Stomach (tissue), 19 donors: ENCODE measurements at places on chromosomes 4 and X. TPM values are rescaled to one million over a fixed set of nuclear protein-coding genes. Genes with fewer than 3 reads are reported as not detected.
A peak's percentile ranks its signal among the peaks of the same experiment; 100 is the strongest.

DNA sequence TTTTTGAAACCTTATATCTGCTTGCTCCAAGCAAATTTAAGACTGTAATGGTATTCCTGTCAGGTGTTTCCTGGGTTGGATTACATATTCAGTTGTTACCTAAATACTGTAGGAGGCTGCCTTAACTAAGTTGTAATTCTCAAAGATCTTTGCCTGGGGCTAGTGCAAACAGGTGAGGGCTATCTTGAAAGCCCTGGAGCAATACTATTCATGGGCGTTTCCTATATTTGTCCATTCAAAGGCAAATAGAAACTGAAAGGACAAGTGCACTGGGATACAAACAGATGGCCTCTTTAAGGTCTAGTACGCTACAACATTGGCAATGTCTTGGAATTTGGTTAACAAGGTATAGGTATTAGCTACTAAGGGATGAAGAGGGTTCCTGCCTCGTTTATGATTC, 84.1 kb upstream of the CT45A1 start:
- peak; percentile 3 for DNase-seq

Gene SNCA
- 152 TPM for total RNA-seq

DNA sequence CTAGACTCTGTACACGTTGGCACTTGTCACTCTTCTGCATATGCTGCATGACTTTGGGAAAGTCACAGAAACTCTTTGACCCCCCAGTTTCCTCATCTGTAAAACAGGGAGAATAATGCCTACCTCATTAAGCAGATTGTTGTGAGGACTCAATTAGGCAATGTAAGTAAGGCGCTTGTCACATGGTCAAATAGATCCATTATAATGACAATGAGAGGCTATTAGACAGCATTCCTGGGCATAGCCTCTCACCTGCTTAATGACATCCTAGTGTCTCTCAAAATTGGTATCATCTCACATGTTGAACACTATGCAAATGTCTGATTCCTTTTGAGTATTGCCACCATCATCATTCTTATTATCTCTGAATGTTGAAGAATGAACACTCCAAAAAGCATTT, 172.6 kb upstream of the JADE1 start:
- no peak for DNase-seq

- DNase-seq, result peak; percentile 84
Observed at GRCh38 chrX:16436348-16437188, 213.4 kb upstream of the S100G start.

- peak; percentile 41 for DNase-seq
Observed at GRCh38 chr4:157389741-157390140, 169.2 kb downstream of the GRIA2 start.

DNA sequence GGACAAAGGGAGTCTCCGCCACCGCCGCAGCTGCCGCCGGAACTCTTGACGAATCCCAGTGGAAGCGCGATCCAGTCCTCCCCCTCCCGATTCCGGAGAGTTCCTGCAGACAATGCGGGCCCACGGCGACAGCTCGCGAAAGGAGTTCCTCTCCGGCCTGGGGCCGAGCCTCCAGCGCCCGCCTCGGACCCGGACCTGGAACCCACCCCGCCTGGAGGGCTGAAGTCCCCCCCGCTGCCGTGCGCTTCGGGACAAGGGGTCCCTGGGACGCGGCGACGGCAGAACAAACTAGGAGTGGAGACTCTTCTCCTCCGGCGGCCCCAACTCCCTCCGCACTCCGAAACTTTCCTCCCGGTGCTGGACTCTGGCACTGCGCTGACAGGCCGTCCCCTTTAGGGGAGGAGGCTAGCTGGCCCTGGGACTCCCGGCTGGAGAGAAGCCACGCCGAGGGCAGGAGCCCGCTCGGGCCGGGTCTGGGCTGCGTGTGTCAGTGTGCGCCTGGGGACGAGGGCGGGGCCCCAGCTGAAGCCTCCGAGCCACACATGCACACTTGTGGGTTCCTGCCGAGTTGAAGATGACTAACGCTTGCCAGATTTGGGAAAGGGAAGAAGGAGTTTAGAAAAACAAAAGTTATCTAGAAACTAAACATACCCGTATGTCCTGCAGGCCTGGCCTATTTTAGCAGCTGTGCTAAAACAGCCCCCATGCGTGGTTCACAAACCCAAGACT, at the start of gene ANTXR2:
Gene ANTXR2, minus strand, starts transcription at position 486 of the 729 bp plus-strand sequence. CDS start 669 bp downstream, outside the sequence.
- peak; percentile 85 for DNase-seq

- no peak for DNase-seq
Observed at GRCh38 chr4:121449416-121449815, 68.6 kb upstream of the QRFPR start.

DNA sequence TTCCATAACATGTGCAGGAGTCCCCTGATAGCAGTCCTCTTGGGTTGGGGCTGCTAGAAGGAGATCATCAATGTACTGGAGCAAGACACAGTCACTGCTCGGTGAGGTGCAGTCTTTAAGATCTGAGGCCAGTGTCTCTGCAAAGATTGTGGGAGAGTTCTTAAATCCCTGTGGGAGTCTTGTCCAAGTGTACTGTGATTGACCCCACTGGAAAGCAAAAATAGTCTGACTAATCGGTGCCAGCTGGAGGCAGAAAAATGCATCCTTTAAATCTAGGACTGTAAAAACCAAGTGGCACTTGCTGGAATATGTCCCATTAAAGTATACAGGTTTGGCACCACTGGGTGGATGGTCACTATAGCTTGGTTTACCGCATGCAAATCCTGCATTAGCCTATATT, 31.1 kb downstream of the SULT1E1 start:
- DNase-seq, result no peak

- DNase-seq, result no peak
Observed at GRCh38 chrX:37813570-37813969, 33.7 kb downstream of the CYBB start.

Gene DAPP1
- total RNA-seq, result 72.4 TPM

- DNase-seq, result peak; percentile 72
Observed at GRCh38 chr4:102778720-102779119, 18.0 kb upstream of the MANBA start.

DNA sequence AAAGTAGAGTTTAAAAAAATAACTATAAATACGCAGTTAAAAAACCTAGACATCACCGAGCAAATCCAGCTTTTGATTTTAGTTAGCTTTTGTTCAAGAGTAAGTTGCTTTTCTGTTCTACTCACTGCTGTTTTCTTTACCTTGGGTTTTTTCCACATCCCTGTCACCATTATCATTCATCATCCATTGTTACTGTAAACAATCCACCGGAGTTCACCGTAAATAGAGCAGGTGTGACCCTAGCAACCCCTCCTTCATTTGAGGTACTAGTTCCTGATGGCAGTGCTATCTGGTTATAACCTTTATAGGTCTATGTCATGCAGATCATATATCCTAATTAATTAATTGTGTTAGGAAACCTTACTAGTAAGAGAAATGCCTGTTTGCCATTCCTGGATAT, 43.0 kb upstream of the TEX13D start:
- no peak for DNase-seq

DNA sequence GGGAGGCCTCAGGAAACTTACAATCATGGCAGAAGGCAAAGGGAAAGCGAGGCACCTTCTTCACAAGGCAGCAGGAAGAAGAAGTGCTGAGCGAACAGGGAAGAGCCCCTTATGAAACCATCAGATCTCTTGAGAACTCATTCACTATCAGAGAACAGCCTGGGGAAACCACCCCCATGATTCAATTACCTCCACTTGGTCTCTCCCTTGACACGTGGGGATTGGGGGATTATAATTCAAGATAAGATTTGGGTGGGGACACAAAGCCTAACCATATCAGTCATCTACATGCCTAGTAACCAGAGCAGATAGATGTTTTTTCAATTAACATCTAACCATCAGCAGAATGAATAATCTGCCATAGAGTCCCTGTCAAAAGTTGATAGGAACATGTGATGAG, 30.4 kb downstream of the FAM13A start:
- no peak for DNase-seq

DNA sequence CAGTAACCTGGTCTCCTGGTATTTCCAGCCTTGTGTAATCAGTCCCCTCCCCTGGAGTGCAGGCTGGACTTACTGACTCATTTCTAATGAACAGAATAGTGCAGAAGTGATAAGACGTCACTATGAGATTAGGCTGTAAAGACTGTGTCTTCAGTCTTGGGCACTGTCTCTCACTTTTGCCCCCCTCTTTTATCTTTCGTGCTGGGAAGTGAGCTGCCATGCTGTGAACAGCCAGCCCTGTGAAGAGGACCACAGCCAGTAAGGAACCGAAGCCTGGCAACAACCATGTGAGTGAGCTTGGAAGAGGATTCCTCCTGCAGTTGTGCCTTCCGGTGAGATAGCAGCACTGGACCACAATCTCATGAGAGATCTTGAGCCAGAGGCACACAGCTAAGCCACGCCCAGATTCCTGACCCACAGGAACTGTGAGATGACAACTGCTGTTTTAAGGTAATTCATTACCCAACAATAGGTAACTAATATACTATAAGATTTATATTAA, 67.5 kb upstream of the GPR34 start:
- DNase-seq, result peak; percentile 6

Gene SLITRK4
- 6.2 TPM for total RNA-seq

DNA sequence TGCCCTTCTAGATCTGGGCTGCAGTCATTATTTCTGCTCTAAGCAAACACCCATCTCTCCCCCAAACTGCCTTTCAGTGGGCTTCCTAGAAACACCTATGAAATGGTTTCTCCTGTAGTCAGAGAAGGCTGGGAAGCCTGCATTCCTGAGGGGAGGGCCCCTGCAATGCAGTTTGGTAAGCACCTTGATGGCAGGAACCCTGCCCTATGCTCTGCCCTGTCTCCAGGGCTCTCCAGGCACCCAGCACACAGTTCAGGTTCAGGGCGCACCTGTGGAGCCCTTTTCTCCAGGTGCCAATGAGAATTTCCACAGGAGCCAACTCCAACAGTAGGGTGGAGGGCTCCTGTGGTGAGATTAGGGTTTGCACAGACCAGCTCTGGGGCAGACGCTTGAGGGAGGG, 69.1 kb upstream of the FBXW7 start:
- DNase-seq, result no peak

DNA sequence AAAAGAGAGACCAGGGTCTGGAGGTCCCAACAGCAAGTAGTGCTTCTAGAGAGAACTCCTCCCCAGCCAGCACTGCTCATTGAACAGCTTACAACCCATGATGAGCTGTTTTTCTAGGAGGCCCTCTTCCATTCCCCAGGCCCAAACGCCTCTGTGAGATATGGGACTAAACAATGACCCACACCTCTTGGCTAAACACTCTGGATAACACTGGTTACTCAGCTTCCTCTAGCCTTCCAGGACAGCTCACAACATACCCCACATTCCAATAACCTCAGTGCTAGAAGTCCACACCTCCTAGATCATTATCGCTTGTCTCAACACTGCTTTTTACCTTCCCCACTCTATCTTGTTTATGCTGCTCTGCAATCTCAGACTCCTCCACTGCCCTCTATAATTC, 35.4 kb upstream of the PGRMC2 start:
- peak; percentile 13 for DNase-seq

GRCh38 chr4:98517218-98518021, 141.0 kb downstream of the TSPAN5 start:
- peak; percentile 65 for DNase-seq

DNA sequence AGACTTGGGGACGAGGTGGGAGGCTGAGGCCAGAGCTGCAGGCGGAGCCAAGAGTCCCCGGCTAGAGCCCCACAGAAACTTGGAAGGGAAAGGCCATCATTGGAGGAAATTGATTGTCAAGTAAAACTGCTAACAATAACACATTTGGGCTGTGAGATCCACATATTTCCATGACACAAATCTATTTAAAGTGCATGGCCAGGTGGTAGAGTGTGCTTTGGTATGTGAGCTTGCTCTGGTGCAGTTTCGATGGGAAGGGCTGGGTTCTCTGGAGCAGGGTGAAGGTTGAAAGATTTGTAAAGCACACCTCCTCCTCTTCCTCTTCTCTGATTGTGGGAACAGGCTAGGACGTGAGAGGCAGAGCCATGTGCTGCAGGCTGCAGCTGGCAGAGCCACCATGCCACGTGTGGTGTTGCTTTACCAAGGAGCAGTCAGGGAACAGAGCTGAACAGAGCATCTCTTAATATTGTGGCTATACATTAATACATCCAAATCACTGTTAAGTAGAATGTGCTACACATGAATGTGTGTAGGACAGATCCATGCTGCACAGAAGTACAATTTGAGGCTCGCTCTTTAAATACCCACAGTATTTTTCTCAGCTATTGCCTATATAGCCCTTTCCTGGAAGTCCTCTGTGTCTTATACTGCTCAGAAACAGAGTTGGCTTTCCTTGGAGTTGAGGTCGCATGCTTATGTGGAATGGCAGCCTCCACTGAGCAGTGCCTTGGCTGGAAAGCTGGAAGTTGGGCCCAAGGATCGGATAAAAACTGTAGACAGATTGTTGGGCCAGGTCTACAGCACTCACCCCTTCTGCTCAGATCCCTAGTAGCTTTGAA, 37.7 kb downstream of the FHDC1 start:
- DNase-seq, result no peak

GRCh38 chrX:6071731-6072130, 156.9 kb downstream of the NLGN4X start:
- no peak for DNase-seq

DNA sequence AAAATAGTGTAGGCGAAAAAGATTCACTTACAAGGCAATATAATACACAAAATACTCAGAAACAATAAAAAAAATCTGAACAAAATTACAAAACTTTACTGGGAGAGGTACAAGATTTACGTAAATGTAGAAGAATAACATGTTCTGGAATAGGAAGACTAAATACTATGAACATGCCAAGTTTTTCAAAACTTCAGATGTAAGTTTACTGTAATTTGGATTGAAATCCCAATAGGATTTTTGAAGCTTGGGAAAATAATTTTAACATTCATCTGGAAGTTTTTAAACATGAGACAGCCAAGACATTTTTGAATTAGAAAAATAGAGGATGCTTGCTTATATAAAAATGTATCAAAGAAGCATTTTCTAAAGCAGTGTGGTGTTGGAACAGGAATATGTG, 30.5 kb upstream of the CT83 start:
- peak; percentile 3 for DNase-seq

Gene CLNK
- not detected for total RNA-seq

DNA sequence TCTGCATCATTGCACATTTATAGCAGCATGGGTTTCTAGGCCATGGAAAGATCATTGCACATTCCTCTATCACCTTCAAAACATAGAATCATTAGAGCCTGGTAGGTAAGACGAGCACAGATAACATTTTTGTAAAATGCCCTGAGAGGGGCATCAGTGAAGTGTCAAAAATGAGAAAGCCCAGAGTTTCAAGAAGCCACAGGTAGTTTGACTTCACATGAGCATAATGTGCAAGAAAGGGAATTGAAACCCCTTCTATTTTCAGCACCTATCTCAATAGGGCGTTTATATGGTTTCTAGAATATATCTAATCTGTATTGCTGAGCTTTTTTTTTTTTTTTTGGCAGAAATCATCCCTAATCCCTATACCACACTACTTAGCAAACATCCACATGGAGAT, 2441.7 kb downstream of the ARAP2 start:
- DNase-seq, result no peak
